Activated CD8-positive, alpha-beta memory T cell treated with anti-CD3 and anti-CD28 coated beads for 1 hour (primary cell): ENCODE measurements at places on chromosomes 7 and 10.

- DNase-seq: no peak
Measured at GRCh38 chr7:26690135-26690805, 174.1 kb downstream of the SKAP2 start.

DNA sequence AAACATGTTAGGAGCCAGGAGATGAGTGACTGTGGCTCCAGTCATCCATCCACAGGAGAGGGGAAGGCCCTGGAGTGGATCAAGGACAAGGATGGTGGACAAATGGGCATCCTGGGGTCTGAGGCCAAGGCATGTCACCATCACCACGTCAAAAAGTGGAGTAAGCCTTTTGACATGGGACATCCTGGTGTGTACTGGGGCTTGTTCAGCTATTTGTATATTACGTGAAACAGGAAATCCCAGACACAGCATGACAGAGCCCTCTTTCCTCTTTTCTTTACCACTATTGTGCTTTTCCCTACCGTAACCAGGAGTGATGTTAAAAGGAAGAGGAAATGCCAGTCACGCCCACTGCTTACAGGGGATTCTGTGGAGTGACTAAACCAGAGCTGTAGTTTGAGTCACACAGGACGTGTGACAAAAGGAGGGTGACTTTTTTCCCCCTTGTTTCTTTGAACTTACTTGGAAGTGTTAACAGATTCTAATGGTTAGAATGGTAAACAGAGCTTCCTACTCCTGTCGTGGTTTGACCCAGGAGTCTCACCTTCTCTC is 15.4 kb downstream of the ACSL5 start:
- no peak for DNase-seq

- no peak for DNase-seq
Measured at GRCh38 chr7:128035712-128036111, 4.5 kb upstream of the LRRC4 start.

GRCh38 chr7:85230623-85231022 is 43.8 kb upstream of the SEMA3D start:
- no peak for DNase-seq

- DNase-seq: no peak
Measured at GRCh38 chr10:378930-379704, 243.9 kb downstream of the ZMYND11 start.

DNA sequence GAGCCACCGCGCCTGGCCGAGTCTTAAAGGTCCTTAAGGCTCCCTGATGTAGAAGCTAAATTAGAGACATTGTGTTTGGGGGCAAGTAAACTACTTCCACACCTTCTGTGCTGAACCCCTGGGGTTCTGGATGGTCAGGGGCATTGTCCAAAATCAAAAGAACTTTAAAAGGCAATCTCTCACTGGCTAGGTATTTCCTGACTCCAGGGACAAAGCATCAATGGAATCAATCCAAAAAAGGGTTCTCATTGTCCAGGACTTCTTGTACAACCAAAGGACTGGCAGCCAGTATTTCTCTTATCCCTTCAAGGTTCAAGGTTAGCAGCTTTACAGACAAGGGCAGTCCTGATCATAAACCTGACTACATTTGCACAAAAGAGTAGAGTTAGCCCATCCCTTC is 24.0 kb downstream of the SRPK2 start:
- no peak for DNase-seq

GRCh38 chr7:21422751-21423150 is 5.1 kb upstream of the SP4 start:
- DNase-seq: no peak

DNA sequence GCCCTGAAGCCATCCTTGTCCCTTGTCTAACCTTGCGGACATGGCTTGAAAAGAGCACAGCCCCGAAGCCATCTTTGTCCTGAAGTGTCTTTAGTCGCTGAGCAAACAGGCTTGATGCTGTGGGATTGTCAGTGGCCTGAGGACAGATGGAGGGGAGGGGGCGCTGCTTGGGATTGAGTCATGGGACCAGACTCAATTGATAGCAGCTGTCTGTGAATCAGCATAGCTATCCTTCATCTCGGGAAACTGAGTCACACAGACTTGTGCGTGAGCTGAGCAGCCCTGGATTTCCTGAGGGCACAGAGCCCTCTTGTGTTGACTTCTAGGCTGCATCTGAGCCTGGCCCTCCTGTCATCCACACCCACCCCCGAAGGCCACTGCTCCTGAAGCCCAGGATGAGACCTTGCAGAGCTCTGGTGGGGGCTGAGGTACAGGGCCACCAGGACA is 14.4 kb downstream of the MYO1G start:
- DNase-seq: no peak

DNA sequence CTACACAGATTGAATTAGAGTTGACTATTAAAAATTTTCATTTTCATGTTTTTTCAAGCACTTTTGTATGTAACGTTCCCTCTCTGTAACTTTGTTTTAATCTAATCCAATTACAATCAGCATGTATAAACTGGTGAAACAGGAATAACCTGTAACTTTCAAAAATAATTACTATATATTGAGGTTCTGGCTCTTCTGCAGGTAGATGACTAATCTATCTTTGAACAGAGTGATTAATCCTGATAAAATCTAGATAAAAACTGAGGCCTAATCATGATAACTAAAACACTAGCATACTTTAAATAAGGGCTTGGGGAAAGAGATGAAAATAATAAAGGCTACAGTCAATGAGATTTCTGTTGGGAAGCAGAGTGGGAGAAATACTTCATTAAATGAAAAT is 101.6 kb upstream of the KCND2 start:
- no peak for DNase-seq
